NCI-H524 treated with DMSO at 0.1 percent for 48 hours (cell line): ENCODE measurements at places on chromosomes 7 and 10.

- DNase-seq, result no peak
These were observed 41.9 kb downstream of the PDE6C start for GRCh38 chr10:93654201-93654600.

- no peak for DNase-seq
These were observed 215.7 kb downstream of the PTN start for GRCh38 chr7:137127806-137128205.

- DNase-seq, result no peak
These were observed 38.1 kb downstream of the USP54 start for GRCh38 chr10:73552819-73553715.

DNA sequence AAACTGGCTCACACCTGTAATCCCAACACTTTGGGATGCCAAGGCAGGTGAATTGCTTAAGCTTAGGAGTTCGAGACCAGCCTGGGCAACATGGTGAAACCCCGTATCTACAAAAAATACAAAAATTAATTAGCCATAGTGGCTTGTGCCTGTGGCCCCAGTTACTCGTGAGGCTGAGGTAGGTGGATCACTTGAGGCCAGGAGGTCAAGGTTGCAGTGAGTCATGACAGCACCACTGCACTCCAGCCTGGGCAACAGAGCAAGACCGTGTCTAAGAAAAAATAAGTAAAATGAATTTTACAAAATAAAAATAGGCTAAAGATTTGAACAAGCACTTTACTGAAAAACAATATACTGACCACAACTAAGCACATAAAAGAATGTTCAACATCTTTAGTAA lies 9.8 kb upstream of the ORC5 start:
- no peak for DNase-seq

GRCh38 chr10:49602380-49603023 lies 7.6 kb upstream of the SLC18A3 start:
- DNase-seq, result no peak

GRCh38 chr10:279655-280054 lies 144.4 kb downstream of the ZMYND11 start:
- DNase-seq, result no peak

- no peak for DNase-seq
These were observed 104.1 kb upstream of the SLC25A13 start for GRCh38 chr7:96426027-96426426.

- peak; percentile 13 for DNase-seq
These were observed 12.3 kb downstream of the CNPY1 start for GRCh38 chr7:155533827-155534690.

GRCh38 chr10:101495324-101495925 lies 92.6 kb downstream of the POLL start:
- peak; percentile 7 for DNase-seq

DNA sequence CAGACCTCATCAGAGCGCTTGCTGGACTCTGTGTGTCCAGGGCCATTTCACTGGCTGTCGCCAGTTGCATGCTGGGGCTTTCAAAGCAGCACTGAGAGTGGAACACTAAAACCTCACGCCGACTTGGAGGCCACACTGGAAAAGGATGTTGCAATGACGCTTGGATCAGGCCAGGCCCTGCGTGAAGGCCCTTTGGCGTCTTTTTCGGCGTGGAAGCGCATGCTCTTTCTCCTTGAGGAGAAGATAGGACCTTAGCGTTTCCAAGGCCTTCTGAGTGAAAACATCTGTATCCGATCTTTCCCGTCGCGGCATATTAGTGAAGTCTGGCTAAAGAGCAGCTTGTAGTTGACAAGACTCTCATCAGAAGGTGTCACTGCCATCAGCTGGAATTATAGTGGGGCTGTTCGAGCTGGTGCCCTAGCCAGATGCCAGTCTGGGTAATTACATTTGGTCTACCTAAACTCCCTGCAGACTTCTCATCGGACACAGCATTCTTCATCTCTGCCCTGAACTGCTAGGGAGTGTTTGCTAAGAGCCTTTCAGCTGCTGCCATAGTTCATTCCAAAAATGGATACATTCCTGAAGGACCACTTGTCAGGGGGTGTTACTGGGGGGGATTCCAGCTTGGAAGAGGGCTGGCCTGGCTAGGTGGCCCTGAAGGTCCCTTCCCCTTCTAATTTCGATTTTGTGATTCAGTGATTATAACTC lies 167.7 kb upstream of the TCF7L2 start:
- no peak for DNase-seq
